ENCODE measurements at places on chromosomes 5 and 9. TPM values are rescaled to one million over a fixed set of nuclear protein-coding genes. Genes with fewer than 3 reads are reported as not detected.

Gene KIF4B
- total RNA-seq: not detected

Gene PTCH1
- 14.2 TPM for total RNA-seq

Gene DAPK1
- total RNA-seq: 24.6 TPM

Gene PCDHB9
- total RNA-seq: 3.7 TPM

Gene ROPN1L
- 4.2 TPM for total RNA-seq

Gene PLPP1
- 283 TPM for total RNA-seq

- DNase-seq: no peak
Measured at GRCh38 chr5:174570662-174571061, 153.7 kb upstream of the MSX2 start.

DNA sequence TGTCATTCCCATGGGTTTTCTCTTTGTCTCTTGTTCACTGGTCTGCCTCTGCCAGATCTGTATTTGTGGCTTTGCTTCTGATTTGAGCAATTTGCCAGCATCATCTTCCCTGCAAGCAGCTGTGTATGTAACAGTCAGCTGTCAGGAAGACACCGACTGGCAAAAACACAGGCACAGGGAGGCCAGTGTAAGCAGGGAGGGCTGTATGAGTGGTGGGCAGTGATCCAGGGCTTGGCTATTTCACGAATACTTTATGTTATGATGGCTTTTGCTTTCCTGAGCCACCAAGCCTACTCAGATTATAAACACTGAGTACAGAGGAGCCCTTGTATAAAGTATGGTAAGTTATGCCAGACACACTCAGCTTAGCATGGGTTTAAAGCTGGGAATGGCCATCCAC lies 11.6 kb downstream of the BNIP1 start:
- no peak for DNase-seq

DNA sequence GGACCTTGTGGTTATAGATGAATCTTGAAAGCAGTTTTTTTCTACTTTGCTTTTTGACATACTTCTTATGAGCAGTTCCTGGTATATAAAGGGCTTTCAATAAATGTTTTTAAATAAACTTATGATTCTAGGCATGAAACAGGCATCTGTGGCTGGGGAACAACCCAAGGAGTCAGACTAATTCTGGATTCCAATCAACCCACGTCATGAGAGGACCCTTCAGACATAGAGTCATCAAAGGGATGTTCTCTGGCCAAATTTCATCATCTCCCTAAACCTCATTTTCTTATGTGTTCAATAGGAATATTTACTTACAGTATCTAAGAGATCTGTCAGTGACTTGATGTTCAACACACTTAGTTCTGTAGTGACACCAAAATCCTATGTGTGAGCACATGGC lies 243.8 kb upstream of the ZNF462 start:
- DNase-seq: no peak

- no peak for DNase-seq
Measured at GRCh38 chr5:176883700-176884570, 15.2 kb downstream of the HK3 start.

- DNase-seq: no peak
Measured at GRCh38 chr5:150505041-150505511, 2.9 kb upstream of the NDST1 start.

DNA sequence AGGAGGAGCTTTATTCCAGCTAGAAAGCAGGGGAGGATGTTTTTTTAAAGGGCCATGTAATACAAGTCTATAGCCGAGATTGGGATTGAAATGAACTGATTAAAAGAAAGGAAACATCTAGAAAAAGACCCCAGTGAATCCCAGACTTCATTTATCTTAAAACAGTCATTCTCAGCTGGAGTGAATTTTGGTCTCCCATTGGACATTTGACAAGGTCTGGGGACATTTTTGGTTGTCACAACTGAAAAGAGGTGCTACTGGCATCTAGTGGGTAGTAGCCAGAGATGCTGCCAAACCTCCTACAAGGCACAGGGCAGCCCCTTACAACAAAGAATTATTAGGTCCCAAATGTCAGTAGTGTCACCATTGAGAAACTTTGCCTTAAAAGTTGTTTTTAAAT lies 16.3 kb upstream of the SPINK4 start:
- DNase-seq: no peak

DNA sequence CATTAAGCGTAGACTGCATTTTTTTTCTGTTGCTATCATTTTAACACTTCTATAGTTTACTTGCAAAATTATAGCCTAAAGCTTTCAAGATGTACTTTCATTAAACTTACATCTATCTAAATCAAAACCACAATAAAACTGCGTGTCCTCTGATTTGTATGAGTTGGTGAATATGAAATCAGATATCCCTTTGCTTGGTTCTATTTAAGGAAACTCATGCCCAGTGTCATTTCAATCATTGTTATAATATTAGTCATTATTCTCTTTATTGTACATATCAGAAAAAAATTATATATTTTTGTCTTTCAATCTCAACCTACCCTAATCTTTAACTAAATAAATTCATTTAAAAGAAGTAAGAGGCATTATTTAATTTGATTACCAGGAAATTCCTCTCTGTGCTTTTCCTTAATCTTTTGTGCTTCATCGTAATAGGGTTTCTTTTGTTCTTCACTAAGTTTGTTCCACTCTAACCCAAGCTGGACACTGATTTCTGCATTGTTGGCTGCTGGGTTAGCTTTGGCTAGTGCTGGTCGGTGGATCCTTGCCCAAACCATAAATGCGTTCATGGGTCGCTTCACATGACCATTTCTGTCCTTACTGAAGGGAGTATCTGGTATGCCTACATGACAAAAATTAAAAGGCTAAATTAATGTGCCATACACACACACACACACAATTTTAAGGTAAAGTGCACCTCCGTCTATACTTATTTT lies 3.8 kb downstream of the SOX30 start:
- no peak for DNase-seq

DNA sequence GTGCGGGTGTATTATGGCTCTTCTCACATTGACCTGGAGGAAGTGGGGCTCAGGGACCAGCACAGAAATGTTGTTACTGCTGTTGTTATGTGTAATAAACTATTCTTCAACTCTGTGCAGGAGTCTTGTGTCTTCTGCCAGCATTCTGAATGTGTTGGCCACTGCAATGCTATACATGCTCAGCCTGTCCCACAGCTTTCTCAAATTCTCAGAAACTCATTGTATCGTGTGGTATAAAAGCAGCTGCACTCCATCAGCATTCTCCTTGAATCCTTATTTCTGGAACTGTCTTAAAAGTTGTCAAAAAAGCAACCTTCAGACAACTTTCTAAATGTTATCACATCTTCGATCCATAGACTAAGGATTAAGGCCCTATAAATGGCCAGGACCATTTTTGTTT lies 72.0 kb downstream of the ZNF474 start:
- DNase-seq: no peak

GRCh38 chr5:93954421-93955069 lies 213.1 kb upstream of the POU5F2 start:
- no peak for DNase-seq

DNA sequence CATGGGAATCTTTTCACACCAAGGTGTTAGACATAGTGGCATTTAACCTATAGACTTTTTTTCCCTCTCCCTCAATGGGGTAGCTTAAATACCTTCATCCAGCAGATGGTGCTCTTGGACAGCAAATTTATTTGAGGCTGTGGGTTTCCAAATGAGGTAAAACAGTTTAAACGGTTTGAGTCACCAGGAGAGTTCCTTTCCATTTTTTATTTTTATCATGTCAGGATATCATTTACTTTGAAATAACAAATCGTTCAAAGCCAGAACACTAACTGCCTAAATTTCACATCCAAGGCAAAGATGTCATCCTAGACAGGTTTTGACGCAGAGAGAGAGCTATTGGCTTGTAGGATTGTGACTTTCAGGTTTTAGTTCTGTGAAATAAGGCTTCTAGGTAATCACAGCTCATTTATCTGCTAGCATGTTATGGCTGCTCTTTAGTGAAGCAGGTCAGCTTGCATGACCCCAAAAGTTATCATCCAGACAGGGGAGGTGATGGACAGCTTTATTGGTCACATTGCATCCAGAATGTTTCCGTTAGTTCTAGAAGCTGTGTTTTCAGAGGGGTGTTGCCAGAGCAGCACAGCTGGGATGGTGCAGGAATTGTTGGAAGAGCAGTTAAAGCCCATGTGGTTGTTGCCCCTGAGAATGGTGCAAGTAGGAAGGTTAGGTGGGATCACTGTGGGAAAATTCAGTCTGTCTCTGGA lies 69.8 kb downstream of the KDM4C start:
- DNase-seq: no peak

DNA sequence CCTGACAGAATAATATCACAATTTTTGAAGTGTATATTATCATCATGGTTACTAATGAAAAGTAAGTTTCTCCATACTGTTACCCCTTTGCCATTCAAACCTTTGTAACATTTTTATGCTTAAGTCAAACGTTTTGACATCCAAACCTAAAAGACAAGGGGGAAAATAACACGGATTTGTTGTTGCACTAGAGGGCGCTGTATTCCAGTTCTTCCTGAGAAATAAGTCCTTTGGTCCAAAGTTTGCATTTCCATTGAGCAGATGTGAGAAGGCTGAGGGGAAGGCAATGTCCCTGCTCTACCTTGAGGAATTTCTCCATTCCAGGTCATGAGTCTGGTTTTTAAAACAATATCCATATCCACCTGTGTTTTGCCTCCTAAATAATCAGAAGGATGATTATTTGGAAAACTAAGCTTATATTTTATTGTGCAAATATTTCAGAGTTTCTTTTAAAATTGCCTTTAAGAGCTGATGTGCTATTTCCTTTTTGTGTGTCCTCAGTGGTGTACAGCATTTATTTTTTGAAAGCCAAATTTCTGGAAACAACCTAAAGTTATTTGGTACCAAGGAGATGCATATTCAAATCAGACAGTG lies 9.7 kb downstream of the LECT2 start:
- DNase-seq: no peak

DNA sequence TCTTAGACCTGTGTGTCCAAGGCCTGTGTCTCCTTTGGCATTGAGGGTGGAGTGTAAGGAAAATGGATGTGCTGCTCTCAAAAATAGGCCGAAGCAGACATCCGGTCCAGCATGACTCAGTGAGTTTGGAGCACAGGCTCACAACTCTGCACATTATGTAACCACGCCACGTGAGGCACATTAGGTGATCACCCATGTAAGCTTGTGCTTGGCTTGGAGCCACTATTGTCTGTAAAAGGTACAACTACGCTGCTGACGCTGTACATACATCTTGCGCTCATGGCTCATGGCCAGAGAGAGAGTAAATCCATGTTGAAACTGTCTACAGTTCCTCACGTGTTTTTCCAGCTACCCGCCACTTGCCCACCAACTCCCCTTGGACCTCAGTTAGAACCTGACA lies 177.5 kb downstream of the PDE4D start:
- no peak for DNase-seq

- DNase-seq: no peak
Measured at GRCh38 chr9:87499424-87500017, 1.9 kb downstream of the DAPK1 start.

GRCh38 chr9:126875756-126876510 lies 15.5 kb downstream of the ZBTB34 start:
- DNase-seq: no peak

GRCh38 chr5:81337803-81338202 lies 36.4 kb downstream of the ZCCHC9 start:
- no peak for DNase-seq

- DNase-seq: no peak
Measured at GRCh38 chr5:57598756-57599155, 116.1 kb upstream of the ACTBL2 start.

DNA sequence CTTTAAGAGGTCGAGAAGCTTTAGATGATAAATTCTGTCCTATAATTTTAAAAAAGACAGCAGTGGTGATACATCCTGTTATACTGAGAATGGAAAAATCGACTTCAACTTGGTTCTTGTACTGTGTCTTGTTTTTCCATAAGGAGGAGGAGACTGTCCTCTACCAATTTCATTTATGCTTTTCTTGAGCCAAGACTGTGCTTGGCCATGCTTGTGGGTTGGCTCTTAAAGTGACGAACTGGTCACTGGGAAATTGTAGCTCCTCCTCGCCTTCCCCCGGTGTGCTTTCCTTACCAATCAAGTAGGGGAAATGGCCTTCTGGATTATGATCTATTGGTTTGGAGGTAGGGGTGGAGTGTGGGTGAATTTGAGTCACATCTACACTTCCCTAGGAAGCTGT lies 67.1 kb upstream of the HSPB3 start:
- no peak for DNase-seq

GRCh38 chr9:92061184-92061583 lies 54.0 kb downstream of the SPTLC1 start:
- no peak for DNase-seq

- DNase-seq: no peak
Measured at GRCh38 chr9:132596200-132596599, 13.8 kb downstream of the BARHL1 start.

Measured in vagina (tissue), 2 donors.